C1 segment of cervical spinal cord (tissue), 14 donors: ENCODE measurements at places on chromosomes 2 and 18.

GRCh38 chr2:2041256-2041824 is 289.7 kb downstream of the MYT1L start:
- DNase-seq, result no peak

DNA sequence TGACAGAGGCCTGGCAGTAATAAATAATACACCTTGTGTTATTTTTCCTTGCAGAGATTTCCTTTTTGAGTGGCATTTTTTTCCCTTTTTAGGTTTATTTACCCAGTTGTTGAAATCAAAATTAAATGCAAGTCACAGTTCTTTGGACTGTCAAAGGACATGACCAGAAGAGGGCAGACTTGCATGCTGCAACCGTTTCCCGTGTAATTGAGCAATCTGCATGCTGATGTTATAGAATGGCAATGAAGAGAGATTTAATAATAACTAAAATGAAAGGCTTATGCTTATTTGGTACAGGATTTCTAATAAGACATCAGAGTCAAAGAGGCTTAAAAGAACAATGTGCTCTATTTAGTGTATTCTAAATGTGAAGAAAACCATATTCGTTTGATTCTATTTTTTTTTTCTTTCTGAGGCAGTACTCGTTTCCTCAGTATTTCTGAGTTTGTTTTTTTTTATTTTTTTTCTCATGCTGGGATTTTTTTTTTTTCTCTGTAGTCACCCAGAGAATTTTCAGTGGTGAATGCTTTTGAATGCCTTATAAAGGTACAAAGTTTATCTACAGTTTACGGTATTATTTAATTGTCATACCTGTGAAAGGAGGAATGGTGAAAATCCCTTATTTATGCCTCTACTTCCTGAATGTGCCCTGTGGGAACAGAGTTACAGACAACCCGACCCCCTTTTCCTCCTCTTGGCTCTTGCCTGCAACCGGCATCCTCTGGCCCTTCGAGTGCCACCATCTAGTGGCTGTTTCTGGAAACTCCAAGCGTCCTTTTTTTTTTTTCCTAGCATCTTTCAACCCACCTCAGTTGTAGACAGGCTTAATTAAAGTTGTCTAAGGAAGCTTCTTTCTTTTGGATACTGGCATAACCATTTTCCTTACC is 368.5 kb downstream of the LRRTM1 start:
- no peak for DNase-seq

- DNase-seq, result no peak
Observed at GRCh38 chr18:27865431-27865830, 311.5 kb downstream of the CDH2 start.

GRCh38 chr18:47448956-47449355 is 197.5 kb upstream of the SKOR2 start:
- DNase-seq, result no peak

GRCh38 chr2:180247658-180248057 is 240.6 kb upstream of the CWC22 start:
- DNase-seq, result no peak

- DNase-seq, result no peak
Observed at GRCh38 chr2:187847245-187848208, 293.3 kb upstream of the TFPI start.

GRCh38 chr2:36596397-36596796 is 1.6 kb downstream of the FEZ2 start:
- DNase-seq, result no peak

- no peak for DNase-seq
Observed at GRCh38 chr2:10311736-10312135, 9.0 kb downstream of the HPCAL1 start.

- DNase-seq, result peak; percentile 53
Observed at GRCh38 chr2:69012310-69013141, 453 bp upstream of the ANTXR1 start.

DNA sequence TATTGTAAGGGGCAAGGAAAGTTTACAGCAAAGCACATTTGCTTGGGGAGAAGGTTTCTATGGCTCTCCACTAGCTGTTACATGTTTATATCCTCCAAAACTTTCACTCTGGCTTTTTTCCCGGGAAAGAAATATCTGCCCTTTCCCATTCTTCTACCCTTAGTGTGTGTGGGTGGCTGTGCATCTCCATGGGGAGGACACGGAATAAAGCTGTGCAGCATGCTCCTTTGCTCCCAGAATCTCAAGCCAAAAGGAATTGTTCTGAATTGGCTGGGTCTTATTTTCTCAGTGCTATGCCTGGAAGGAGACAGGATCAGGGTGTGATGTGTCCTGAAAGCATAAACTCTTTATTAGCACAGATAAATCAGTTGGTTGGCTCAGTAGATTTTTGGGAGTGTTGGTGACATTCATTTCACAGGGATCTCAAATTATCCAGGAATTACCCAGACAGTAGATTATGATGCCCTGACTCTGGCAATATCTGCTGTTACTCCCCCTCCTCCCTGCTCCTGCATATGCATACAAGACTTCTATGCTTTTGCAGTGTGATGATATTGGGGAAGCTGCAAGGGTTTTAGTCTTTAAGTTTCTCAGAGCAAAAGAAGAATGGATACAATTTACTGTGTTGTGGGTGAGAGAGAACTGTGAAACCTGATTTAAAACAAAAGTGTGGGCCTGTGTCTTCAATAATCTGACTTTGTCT is 63.1 kb downstream of the PARD3B start:
- DNase-seq, result peak; percentile 30

- DNase-seq, result no peak
Observed at GRCh38 chr18:8212896-8213780, 396.1 kb upstream of the RAB12 start.

DNA sequence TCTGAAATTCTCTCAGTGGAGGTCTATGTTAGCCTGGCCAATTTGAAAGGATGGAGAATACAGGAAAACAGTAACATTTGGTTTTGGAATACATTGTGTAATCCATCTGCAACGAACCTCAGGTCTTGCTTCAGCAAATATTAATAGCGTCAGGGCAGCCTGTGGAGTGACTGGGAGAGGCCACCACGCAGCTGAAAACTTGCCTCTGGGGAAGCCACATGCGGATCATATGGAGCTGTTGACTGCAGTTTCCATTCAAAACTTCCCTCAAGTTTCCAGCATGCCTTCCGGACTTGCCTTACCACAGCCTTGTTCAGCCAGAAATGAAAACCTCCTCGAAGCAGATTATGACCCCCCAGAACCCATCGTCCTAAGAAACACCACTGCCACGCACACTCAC is 25.7 kb downstream of the BCL11A start:
- no peak for DNase-seq

DNA sequence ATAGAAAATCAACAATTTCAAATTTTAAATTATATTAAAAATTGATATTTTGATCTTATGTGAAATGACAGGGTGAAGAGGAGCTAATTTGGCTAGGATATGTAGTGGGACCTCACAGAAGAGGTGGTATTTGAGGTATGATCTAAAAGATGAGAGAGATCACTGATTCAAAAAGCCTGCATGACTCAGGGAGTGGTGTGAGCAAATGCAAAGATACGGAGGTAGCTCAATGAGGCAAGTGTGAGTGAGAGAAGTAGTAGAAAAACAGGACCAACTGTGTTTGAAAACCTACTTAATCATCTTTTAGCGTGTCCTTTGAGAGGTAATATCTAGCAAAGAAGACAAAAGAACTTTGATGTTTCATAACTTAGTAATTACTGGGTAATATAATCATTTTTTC is 557.5 kb downstream of the DSC3 start:
- no peak for DNase-seq

DNA sequence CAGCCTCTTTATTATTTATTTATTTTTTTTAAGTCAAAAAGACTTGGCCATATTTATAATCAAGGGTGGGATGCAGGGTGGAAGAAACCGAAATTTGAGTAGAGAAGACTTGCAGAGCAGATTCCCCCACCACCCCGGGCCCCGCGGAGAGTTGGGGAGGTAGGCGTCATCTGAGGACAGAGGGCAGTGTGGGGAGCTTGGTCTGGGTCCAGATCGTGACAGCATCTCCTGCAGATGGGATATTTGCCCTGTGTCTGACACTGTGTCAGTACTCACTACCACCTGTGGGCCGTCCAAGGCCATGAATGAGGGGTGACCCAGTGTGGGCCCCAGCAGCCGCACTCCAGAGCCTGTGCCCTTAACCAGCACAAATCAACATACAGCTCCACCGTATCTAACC is 10.5 kb upstream of the PRELID3A start:
- DNase-seq, result no peak

DNA sequence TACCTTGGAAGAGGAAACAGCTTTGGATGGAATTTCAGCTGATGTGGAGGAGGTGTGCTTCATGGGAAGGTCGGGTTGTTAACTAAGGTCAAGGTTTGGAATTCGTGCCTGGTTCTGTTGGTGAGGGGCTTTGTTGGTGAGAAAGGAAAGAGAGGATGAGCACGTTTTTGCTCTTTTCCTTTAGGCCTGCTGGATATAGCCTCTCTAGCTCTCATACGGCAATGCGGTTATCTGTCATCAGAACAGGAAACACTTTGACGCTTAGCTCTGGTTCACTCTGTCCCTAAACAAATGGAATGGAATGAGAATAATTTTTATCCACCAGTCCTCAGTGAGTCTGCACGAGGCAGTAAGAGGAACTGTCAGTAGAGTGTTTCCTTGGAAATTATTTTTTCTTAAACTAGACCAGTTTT is 169.7 kb upstream of the NOSTRIN start:
- no peak for DNase-seq

GRCh38 chr2:144137705-144138428 is 382.1 kb downstream of the ZEB2 start:
- DNase-seq, result no peak

DNA sequence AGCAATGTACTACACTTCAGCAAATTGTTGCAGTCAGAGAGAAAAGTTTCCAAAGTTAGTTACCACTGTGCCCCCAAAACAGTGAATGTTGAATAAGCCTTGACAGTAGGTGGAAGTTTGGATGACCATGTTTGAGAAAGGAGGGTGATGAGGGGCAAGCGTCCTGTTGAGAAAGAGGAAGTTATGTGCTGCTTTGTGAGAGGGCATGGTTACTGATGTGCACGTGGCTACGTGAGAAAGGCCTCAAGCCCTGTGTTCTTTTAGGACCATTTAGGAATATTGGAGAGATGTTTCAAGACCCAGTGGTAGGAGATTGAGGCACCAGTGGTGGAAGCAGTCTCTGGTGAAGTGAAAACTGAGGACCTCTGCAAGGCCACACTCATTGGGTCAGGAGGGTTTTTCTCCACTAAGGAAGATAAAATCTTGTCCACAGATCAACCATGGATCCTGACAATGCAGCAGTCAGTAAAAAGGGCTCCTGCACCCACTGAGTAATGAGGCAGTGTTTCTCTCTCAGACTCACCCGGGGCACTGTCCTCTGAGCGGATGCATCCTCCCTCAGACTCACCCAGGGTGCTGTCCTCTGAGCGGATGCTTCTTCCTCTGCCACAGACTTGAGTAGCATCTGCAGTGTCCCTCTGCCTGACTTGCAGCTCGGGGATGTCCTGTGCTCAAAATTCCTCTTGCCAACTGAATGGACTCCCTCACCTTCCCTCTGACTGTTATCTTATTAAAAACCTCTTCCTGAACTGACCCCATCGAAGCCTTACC is 34.7 kb upstream of the ACTR3 start:
- DNase-seq, result no peak
